ENCODE measurements at places on chromosomes 12 and 14. TPM values are rescaled to one million over a fixed set of nuclear protein-coding genes. Genes with fewer than 3 reads are reported as not detected.
A peak's percentile ranks its signal among the peaks of the same experiment; 100 is the strongest.

DNA sequence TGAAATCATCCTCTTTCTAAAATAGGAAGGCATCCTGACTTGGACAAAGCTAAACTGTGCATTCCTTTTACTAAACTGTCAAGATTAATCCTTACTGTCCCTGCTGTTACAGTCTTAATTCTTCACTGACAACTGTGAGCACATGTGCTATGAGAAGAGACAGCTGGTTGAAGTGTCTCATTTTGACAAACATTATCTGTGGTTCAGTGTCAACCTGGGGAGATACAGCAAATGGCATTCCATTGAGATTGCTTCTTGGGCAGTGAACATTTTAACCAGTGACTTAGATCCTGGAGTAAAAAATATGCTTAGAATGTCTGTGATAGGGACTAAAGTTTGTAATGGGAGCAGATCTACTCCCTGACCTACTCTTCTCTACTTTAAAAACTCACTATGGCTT, 552.6 kb upstream of the ATP2B1 start:
- no peaks in the 10 kb centered on the region for H3K36me3 ChIP-seq
- no peaks in the 10 kb centered on the region for H3K27me3 ChIP-seq
- DNase-seq: no peak
- no peak overlapping the region for H3K27ac ChIP-seq

DNA sequence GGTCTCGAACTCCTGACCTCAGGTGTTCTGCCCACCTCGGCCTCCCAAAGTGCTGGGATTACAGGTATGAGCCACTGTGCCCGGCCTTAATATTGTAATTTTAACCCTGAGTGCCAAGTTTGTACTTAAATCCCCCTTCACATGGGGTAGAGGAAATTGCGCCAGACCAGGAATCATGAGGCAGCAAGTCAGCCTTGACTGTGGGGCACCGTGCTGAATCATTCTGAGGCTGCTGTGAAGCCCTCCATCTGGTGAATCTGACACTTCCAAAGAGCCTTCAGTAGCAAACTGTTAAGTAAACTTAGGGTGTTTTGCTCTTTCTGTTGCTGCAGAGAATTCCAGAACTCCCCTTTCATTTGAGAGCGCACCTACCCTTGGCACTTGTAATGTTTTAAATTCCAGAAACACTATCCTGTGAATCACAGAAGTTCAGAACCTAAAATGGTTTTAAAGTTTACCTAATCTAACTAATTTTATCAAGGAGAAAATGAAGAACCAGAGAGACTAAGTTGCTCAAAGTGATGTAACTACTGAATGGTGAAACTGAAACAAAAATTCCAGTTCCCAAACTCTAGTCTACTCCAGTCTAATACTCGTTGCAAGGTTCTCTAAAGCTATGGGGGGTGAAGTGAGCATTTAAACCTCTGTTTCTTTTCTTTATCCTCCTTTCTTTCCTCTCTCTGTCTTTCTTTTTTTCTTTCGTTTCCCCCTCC, 7.5 kb downstream of the HEBP1 start:
- peak; percentile 35 for DNase-seq
- peaks cover 9% of the 10 kb centered on the region for H3K4me1 ChIP-seq

DNA sequence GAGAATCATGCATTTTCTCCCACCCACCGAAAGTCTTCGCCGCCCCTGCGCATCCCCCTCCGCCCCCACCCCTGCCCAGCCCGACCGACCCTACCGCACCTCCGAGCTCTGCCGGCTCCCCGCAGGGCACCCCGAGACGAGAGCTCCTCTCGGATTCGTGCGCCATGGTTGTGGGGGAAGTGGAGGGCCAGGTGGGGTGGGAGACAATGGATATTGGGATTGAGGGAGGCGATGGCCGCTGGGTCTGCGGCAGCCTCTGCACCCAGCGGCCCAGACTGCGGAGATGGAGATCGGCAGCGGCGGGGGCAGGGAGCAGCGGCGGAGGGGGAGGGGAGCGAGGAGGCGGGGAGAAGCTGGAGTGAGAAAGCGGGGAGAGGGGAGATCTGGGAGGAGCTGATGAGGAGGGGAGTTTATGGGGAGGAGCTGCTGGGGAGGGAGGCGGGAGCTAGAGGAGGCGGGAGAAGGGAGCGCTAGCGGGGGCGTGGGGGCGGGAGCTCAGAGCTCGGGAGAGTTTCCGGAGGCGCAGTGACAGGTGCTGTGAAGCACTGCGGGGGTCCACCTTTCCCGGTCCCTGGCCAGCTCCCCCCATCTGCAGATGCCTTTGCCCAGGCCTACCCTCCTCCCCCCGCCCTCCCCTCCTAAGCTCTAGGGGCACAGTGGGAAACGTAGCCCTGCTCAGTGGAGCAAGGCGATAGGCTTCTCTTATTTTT, at the start of gene SALL2:
Gene SALL2 (minus strand): TSS at position 385 of the 710 bp plus-strand sequence. CDS start 219 bp downstream, at position 166.
- no peaks in the 10 kb centered on the region for H3K27me3 ChIP-seq

GRCh38 chr12:83404521-83404920, 717.8 kb downstream of the TMTC2 start:
- H3K36me3 ChIP-seq: no peaks in the 10 kb centered on the region
- DNase-seq: no peak
- no peak overlapping the region for H3K27ac ChIP-seq
- no peak overlapping the region for H3K4me3 ChIP-seq
- H3K27me3 ChIP-seq: no peaks in the 10 kb centered on the region

DNA sequence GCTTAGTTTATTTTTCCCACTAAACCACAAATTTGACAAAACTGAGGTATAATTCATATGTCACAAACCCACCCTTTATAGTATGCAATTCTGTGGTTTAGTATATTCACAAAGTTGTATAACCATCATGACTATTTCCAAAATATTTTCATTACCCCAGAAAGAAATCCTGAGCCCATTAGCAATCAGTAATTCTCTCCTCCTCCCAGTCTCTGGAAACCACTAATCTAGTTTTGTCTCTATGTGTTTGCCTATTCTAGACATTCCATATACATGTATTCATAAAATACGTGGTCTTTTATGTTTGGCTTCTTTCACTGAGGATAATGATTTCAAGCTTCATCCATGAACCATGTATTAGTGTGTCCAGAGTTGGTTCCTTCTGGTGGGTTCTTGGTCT, 267.6 kb downstream of the AEBP2 start:
- H3K27me3 ChIP-seq: no peaks in the 10 kb centered on the region
- H3K27ac ChIP-seq: no peak overlapping the region
- no peaks in the 10 kb centered on the region for H3K4me1 ChIP-seq
- no peak for DNase-seq
- no peak overlapping the region for H3K4me3 ChIP-seq

DNA sequence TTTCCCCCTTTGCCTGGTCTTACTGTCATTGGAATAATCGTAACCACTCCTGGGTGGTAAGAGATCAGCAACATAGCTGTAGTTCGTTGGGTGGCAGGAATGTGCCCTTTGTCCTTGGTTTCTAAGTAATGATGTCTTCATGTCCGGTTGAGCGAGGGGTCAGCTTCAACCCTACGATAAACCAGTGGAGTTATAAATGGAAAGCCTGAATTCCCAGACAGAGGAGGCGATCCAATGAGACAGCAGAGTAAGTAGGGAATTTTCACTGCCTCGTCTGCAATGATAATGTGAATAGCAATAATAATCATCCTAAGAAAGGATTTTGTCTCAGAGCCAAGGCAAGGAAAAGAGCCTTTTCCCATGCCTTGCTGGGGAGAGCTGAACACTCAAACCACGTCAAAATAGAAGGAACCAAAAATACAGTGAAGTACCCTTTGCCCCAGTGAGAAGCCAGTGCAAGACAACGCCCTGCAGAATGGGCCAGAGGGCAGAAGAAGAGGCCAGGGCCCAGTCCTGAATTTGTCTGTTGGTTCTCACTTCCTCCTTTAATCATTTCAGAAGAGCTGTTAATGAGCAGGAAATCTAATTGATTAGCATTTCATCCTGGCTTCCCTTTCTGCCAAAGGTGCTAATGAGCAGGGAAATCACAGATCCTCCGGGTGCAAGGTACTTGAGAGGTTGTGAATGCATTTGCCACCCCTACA, 330.7 kb downstream of the CACNA1C start:
- H3K27ac ChIP-seq: no peak overlapping the region
- no peaks in the 10 kb centered on the region for H3K4me1 ChIP-seq
- no peaks in the 10 kb centered on the region for H3K36me3 ChIP-seq
- H3K4me3 ChIP-seq: no peak overlapping the region
- no peaks in the 10 kb centered on the region for H3K27me3 ChIP-seq
- no peak for DNase-seq

- H3K27me3 ChIP-seq: no peaks in the 10 kb centered on the region
- peaks cover 39% of the 10 kb centered on the region for H3K4me1 ChIP-seq
- DNase-seq: no peak
Measured at GRCh38 chr14:104694991-104695659, 5.7 kb downstream of the INF2 start.

Gene GPR84
- not detected for total RNA-seq

All from psoas muscle (tissue), 8 donors.